Mesothelial cell of epicardium (in vitro differentiated cells): ENCODE measurements at places on chromosomes 4 and X. TPM values are rescaled to one million over a fixed set of nuclear protein-coding genes. Genes with fewer than 3 reads are reported as not detected.

- no peak overlapping the region for H3K27ac ChIP-seq
- no peaks in the 10 kb centered on the region for H3K36me3 ChIP-seq
These were observed 49.7 kb downstream of the RASL11B start for GRCh38 chr4:52911684-52912294.

DNA sequence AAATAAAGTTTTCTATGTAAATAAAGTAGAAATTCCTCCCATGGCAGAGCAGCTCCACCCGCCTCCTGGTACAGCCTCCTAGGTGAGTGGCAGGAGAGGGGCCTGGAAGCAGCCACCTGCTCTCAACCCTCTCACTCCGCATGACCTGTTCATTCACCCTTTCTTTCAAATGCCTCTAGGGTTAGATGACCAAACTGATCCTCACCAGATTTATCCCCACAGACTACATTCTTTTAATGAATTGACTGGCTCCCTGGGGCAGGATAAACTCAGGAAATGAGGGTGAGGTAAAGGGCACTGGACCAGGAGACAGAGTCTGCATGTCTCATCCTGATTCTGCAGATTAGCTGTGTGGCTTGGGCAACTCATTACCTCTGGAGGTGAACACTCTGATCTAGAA is 32.6 kb upstream of the NKX6-1 start:
- H3K4me1 ChIP-seq = peaks cover 20% of the 10 kb centered on the region
- no peaks in the 10 kb centered on the region for H3K27me3 ChIP-seq
- H3K4me3 ChIP-seq = no peak overlapping the region
- DNase-seq = no peak

GRCh38 chr4:146108756-146109155 is 66.8 kb upstream of the LSM6 start:
- DNase-seq = no peak
- no peaks in the 10 kb centered on the region for H3K4me1 ChIP-seq
- no peak overlapping the region for H3K27ac ChIP-seq
- H3K36me3 ChIP-seq = no peaks in the 10 kb centered on the region

DNA sequence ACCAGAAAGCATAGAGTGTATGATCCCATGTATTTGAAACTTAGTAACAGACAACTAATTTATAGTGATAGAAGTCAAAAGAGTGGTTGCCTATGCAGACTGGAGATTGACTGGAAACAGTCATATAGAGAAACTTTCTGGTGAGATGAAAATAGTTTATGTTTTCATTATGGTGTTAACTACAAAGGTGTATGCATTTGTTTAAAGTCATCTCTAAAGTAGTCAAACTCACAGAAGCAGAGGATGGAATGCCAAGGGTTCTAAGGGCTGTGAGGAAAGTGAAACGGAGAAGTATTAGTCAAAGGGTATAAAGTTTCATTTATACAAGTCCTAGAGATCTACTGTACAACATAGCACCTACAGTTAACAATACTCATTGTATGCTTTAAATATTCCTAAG is 45.8 kb downstream of the ENOX2 start:
- no peaks in the 10 kb centered on the region for H3K4me1 ChIP-seq
- H3K36me3 ChIP-seq = peaks cover 3% of the 10 kb centered on the region
- no peak overlapping the region for H3K27ac ChIP-seq
- DNase-seq = no peak
- no peaks in the 10 kb centered on the region for H3K27me3 ChIP-seq

DNA sequence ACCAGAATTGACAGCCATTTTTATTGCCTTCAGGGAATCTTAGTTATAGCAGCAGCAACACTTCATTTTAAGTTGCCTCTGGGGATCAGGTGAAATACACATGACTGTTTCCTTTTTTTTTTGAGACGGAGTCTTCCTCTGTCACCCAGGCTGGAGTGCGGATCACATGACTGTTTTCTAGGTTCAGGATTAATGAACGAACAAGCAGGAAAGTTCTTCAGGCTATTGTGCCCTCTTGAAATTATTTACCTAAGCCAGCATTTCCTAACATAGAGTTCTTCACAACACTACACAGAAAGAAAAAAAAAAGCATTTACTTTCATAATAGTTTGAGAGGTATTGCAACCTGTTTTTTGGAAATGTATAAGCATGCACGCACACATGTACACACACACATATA is 2032.8 kb downstream of the PCDH7 start:
- H3K4me1 ChIP-seq = no peaks in the 10 kb centered on the region
- H3K27me3 ChIP-seq = no peaks in the 10 kb centered on the region
- no peak overlapping the region for H3K4me3 ChIP-seq
- no peak overlapping the region for H3K27ac ChIP-seq
- DNase-seq = no peak

- no peak overlapping the region for H3K27ac ChIP-seq
- H3K4me1 ChIP-seq = no peaks in the 10 kb centered on the region
- no peaks in the 10 kb centered on the region for H3K36me3 ChIP-seq
- H3K4me3 ChIP-seq = no peak overlapping the region
- peaks cover 6% of the 10 kb centered on the region for H3K27me3 ChIP-seq
These were observed 50.1 kb downstream of the GABRG1 start for GRCh38 chr4:46073778-46074177.

- H3K27me3 ChIP-seq = peaks cover 2% of the 10 kb centered on the region
- H3K4me1 ChIP-seq = no peaks in the 10 kb centered on the region
- H3K4me3 ChIP-seq = no peak overlapping the region
- DNase-seq = no peak
- H3K27ac ChIP-seq = no peak overlapping the region
These were observed 9.1 kb upstream of the PAGE1 start for GRCh38 chrX:49704691-49705404.

- H3K36me3 ChIP-seq = no peaks in the 10 kb centered on the region
- DNase-seq = no peak
- no peaks in the 10 kb centered on the region for H3K4me1 ChIP-seq
- no peak overlapping the region for H3K27ac ChIP-seq
These were observed 233.1 kb downstream of the FAT4 start for GRCh38 chr4:125547836-125548235.

GRCh38 chrX:115642895-115643530 is 82.0 kb downstream of the PLS3 start:
- no peaks in the 10 kb centered on the region for H3K27me3 ChIP-seq
- H3K27ac ChIP-seq = peak overlapping the region; percentile 91
- H3K4me1 ChIP-seq = peaks cover 20% of the 10 kb centered on the region
- peak; percentile 51 for DNase-seq
- H3K36me3 ChIP-seq = peaks cover 46% of the 10 kb centered on the region

Gene GDPD2
- total RNA-seq = 0.29 to 0.36 TPM (median 0.31 TPM) in 3 replicates

Gene VCX3A
- 0.40 to 0.63 TPM (median 0.41 TPM) in 3 replicates for total RNA-seq

Gene ITIH6
- 0.25 TPM in 1 of 3 replicates, not detected in the others for total RNA-seq
